T-helper 1 cell (primary cell): ENCODE measurements at places on chromosomes 5 and 9.
A peak's percentile ranks its signal among the peaks of the same experiment; 100 is the strongest.

DNA sequence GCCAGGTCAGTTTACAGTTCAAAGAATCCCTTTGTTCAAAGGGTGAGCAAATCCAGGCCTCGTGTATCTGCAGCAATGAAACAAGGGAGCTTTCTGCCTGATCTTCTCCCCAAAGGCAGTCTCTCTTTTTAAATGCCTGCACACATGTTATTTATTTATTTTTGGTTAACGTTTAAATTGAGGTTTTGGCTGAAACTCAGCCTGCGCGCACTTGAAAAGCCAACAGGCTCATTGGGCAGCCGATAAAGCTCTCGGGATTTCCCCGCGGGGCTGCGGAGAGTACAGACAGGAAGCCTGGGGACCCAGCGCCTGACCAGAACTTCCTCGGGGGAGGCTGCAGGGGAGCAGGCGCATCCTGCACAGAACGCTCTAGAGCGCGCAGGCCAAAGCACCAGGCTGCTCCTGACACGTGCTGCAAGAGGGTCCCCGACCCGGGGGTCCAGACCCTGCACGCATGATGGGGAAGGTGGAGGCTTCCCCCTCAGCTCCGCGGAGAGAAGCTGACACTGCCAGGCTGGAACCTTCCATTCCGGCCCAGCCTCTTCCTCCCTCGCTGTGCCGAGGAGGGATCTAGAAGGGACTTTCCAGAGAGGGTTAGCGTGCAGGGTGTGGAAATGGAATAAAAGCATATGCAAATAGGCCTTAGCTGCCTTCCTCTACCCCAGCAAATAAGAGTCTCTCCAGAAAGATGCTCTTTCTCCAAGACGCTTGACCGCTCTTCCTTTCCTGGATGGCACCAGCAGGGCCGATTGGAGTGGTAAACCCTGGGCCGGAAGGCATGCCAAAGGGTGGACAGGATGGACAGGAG is 46.1 kb downstream of the PTTG1 start:
- peak; percentile 64 for DNase-seq

- no peak for DNase-seq
Observed at GRCh38 chr5:152151940-152152339, 227.3 kb upstream of the GLRA1 start.

- DNase-seq: peak; percentile 35
Observed at GRCh38 chr9:114592356-114592755, 4.8 kb downstream of the ATP6V1G1 start.

GRCh38 chr5:114948363-114948762 is 221.3 kb downstream of the TRIM36 start:
- DNase-seq: no peak

DNA sequence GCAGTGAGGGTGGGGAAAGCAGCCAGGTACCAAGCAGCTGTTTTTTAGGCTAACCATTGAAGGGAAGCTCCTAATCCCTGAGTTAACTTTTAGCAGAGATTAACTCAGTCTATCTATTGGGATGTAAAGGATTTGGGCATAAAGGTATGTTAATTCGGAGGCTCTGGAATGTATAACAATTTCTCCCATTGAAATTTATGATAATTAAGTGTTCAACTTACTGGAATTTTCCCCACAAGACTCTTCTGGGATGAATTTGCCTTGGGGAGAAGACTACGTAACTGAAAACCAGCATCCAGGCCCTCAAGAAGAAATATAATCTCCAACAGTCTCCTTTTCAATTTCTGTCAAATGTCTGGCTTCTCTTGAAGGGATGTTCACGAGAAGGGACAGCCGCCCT is 23.6 kb downstream of the ZFP62 start:
- no peak for DNase-seq

GRCh38 chr5:139374909-139375308 is 8.2 kb downstream of the SLC23A1 start:
- no peak for DNase-seq

- DNase-seq: no peak
Observed at GRCh38 chr9:124860582-124861341, 995 bp downstream of the RPL35 start.

- DNase-seq: no peak
Observed at GRCh38 chr5:158619083-158619788, 480.5 kb downstream of the EBF1 start.

GRCh38 chr5:170491479-170491878 is 12.3 kb upstream of the KCNIP1 start:
- no peak for DNase-seq

DNA sequence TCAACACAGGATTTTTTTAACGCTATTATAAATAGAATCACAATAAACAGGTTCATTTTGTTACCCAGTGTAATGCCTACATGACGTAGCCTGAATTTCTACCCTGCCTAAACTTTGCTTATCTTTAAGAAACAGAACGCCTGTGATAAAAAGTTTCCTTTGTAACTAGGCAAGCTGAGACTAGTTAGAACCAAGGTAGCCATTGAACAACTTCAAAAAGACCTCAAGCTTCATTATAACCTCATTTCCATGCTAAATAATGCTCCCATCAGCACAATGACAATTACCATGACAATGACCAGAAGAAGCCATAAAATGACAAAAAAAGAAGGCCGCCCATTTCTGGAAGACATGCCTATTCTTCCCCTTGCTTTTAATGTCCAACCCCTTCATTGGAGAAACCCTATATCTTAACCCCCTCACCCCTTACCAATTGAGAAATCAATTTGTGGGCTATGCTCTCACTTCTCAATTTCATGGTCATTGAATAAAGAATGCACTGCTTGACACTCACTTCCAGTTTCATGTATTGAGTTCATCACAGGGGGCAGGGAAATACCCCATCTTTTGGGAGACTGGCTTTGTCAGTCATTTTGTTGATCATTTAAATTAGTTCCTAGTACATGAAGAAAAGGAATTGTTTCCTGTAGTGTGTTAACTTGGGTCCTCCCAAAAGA is 276.8 kb downstream of the MCTP1 start:
- no peak for DNase-seq

GRCh38 chr5:139312075-139312474 is 18.5 kb downstream of the MATR3 start:
- DNase-seq: no peak

- no peak for DNase-seq
Observed at GRCh38 chr5:170308686-170309085, 11.1 kb upstream of the LCP2 start.

DNA sequence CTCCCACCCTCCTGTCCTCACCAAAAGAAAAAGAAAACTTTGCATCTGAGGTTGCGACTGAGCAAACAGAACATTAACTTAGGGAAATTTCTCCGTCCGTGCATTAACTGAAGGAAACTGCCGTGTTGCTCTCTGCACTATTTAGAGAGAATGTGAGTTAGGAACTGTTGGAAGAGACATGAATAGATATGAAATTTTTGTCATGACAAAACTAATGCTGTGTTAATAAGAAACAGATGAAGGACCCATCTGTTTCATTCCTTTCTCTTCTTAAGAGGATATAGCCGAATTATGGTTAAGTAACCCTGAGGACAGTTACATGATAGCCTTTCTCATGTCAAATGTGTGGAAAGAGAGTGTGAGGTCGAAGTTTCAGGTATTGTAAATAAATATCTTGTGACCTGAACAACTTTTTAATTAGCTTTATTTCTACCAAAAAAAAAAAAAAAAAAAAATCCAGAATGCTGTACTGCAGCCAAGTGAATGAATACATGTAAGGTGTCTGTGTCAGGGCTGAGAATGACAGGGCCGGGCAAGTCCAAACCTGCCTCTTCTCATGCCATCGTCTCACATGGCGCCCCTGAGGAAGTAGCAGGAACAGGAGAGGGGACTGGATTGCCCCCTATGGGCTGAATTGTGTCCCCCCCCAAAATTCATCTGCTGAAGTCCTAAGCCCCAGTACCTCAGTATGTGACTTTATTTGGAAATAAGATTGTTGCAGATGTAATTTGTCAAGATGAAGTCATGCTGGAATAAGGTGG is 35.6 kb upstream of the ANKRD33B start:
- no peak for DNase-seq

GRCh38 chr5:129271308-129271707 is 176.8 kb downstream of the ISOC1 start:
- DNase-seq: no peak

- DNase-seq: peak; percentile 1
Observed at GRCh38 chr5:64811050-64811640, 42.4 kb downstream of the CWC27 start.

DNA sequence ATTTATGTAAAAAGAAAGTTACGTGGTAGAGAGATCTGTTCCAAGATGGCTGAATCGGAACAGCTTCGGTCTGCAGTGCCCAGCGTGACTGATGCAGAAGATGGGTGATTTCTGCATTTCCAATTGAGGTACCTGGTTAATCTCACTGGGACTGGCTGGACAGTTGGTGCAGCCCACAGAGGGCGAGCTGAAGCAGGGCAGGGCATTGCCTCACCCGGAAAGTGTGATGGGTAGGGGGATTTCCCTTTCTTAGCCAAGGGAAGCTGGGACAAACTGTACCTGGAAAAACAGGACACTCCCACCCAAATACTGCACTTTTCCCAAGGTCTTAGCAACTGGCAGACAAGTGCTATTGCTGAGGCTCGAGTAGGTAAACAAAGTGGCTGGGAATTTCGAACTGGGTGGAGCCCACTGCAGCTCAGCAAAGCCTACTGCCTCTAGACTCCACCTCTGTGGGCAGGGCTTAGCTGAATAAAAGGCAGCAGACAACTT is 13.1 kb upstream of the HSD17B4 start:
- DNase-seq: no peak

DNA sequence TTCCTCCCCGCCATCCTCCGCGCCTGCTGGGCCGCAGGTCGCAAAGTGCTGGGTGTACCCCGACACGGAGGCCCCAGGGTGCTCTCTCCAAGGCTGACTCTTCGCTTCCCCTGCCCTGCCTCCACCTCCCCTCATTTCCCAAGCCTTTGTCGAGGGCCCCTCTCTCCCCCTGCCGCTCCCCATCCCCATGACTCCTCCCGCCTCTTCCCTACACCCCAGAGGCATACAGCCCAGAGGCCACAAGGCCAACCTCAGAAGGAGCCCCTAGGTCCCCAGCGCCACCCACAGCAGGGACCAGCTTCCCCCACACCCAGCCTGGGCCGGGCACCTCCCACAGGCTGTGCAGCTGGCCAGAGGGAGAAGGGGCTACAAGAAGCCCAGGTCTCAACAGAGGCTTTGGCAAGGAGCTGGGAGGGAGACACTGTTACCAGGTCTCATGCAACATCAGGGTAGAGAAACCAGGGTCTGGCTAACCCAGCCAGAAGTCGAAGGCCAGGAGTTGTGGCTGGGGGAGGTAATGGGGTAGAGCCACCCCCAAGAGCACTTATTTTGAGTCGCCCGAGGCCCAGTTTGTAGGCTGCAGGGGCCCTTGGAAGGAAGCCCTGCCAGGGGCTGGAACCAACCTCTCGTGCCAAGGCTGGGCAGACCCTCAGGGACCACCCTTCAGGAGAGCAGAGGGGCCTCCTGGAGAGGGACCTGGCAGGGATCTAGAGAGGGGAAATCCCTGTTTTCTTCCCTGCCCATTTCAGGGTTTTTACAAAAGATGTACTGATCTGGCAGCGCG is 24.5 kb upstream of the SARDH start:
- DNase-seq: no peak

DNA sequence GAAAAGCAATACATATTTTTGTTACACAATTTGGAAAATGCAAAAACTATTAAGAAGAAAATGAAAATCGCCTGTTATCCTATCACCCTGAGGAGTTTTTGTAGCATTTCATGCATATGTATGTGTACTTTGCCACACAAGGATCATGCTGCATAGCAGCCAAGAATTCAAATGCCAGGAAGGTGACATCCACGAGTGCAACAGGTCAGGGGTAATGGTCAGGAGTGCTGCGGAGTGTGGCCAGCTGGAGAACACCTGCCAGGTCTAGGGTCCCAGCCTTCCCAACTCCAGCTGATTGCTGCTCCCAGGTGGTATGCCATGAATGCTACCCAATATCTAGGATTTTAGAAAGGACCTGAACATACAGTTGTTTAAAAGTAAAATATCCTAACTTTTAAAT is 617.1 kb downstream of the PRELID2 start:
- DNase-seq: no peak

- no peak for DNase-seq
Observed at GRCh38 chr5:89457411-89458331, 574.7 kb upstream of the MEF2C start.

- DNase-seq: no peak
Observed at GRCh38 chr5:89735082-89735481, 674.5 kb downstream of the CETN3 start.

GRCh38 chr5:91307048-91307447 is 76.1 kb downstream of the ARRDC3 start:
- no peak for DNase-seq

DNA sequence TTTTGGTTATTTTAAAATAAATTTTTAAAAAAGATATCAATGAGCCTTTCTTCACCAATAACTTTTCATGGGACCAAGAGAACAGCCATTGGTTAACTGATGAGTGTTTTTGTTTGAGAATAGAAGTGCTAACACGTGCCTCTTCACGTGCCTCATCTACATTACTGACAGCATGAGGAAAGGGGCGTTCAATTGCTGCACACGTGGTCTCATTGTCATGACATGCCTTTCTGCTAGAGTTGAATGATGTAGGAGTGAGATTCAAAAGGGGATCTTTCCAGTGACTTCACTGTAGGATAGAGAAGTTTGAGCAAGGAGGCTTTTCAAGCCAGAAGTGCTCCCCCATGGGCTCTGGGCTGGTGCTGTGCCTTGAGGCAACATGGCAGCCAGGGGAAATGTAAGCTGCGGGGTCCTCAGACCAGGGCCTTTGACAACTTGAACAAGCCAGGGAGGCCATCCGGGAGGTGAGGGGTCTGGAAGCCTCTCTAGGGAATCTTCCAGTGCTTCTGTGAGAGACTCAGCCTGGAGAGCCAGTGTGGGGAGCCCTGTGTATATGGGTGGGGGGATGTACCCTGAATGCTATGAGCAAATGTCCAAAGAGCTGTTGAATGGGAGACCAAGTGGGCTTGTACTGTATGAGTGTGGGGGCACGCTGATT is 51.2 kb upstream of the FSTL4 start:
- no peak for DNase-seq

- no peak for DNase-seq
Observed at GRCh38 chr9:119252671-119253299, 116.5 kb downstream of the BRINP1 start.

- DNase-seq: no peak
Observed at GRCh38 chr9:14526504-14526903, 166.7 kb downstream of the ZDHHC21 start.

DNA sequence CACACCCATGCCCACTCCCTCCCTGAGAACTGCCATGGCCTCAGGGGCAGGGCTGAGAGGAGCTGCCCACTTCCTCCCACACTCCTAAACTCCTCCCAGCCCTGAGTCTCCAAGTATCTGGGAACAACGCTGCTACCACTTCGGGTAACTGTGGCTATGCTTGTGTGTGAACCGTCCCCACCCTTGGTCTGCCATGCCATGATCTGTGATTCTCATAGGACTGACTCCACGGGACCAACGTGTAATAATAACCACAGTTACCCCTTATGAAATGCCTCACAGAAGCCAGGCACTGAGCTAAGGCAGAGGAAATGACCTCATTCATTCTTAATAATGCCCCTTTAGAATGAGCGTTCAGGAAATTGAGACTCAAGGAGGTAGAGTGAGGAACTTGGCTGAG is 103.9 kb upstream of the SMIM23 start:
- DNase-seq: no peak

- DNase-seq: no peak
Observed at GRCh38 chr9:137648396-137648795, 29.6 kb downstream of the EHMT1 start.

- DNase-seq: no peak
Observed at GRCh38 chr5:35416217-35416988, 186.1 kb upstream of the PRLR start.
